Activated T-cell treated with anti-CD3 and anti-CD28 coated beads, Interleukin-2, amount 50 U/mL, for 4 hours (primary cell): ENCODE measurements at places on chromosomes 13 and 19. TPM values are rescaled to one million over a fixed set of nuclear protein-coding genes. Genes with fewer than 3 reads are reported as not detected.

Gene ATP8B3
- total RNA-seq, result 0.66 TPM

DNA sequence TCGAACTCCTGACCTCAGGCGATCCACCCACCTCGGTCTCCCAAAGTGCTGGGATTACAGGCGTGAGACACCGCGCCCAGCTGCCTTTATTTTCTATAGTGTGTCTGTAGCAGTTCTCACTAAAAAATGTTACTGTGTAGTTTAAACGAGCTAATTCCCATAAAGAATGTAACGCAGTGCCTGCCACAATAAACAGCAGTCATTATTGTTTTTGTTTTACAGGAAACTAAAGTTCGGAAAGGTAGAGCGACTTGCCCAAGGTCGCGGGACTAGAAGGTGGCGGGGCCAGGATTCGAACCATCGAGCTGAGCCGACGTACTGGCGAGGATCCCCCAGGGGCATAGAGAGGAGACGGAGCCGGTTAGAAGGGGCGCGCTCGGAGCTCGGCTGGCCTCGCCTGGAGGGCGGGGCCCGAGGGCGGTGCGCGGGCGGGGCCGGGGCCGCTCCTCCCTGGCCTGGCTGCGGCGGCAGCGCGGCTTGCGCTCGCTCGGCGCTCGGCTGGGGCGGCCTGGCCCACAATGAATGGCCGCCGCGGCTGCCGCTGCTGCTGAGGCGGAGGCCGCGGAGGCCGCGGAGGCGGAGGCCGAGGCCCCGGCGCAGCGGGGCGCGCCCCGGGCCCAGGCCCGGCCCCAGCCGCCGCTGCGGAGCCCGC lies at the start of gene NACC1:
Gene NACC1 (plus strand): TSS at position 493 of the 652 bp plus-strand sequence. CDS start 16,944 bp downstream, outside the sequence.
- DNase-seq, result peak; percentile 85

DNA sequence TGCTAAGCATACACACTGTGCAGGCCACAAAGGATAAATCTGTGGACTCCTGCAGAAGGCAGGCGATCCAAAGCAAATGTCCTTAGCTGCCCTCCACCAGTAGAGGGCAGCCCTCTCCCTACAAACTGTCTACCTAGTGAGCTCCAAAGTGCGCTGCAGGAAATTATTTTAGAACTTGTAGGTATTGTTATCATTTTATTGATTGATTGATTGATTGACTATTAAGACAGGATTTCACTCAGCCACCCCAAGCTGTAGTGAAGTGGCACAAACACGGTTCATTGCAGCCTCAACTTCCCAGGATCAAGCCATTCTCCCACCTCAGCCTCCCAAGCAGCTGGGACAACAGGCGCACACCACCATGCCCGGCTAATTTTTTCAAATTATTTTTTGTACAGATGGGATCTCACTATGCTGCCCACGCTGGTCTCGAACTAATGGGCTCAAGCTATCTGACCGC lies 37.3 kb downstream of the RNF6 start:
- peak; percentile 62 for DNase-seq

DNA sequence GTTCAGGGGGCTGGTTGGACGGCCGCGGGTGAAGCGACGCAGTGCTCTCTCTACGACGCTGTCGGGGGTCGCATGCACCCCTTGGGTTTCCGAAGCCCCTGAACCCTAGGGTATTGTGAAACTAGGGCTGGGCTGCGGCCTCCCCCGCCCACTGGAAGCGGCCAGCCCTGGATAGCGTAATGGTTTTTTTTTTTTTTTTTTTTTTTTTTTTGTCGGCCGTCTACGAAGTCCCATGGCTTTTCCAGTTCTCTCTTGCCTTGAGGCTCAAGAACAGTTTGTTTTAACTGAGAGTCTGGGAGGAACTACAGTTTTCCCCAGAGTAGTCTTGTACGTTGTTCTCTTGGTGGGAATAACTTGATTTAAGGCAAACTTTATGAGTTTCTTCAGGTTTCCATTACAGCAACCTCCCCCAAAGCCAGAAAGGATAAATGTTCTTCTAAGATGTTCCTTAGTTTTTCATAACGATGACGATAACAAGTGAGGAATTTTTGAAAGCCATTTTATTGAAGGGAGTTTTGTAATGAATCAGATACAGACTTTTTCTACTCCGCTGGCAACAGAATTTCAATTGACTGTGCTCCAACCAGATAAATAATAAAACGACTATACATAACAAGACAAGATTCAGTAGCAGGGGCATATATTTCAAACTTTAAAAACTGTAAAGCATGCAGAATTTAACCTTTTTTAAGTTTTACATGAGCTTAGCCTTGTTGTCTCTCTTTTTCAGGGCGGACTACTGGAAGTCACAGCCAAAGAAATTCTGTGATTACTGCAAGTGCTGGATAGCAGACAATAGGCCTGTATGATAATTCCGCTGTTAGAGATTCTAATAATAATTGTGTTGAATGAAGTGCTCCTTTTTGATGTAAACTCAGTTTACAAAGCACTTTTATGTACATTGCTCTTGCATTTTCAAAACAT lies 867 bp downstream of the WBP4 start:
- no peak for DNase-seq

- DNase-seq, result no peak
Measured at GRCh38 chr13:95418946-95419345, 117.7 kb upstream of the ABCC4 start.

DNA sequence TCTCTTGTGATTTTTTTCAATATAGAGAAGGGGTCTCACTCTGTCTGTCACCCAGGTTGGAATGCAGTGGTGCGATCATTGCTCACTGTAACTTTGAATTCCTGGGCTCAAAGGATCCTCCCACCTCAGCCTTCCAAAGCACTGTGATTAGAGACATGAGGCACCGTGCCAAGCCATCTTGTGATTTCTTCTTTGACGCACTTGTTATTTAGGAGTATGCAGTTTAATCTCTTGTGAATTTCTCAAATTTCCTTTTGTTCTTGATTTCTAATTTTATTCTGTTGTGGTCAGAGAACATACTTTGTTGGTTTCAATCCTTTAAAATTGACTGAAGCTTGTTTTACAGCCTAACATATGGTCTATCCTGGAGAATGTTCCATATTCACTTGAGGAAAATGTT lies 14.5 kb downstream of the IPO5 start:
- no peak for DNase-seq
